ENCODE measurements at places on chromosomes 6 and 20.

DNA sequence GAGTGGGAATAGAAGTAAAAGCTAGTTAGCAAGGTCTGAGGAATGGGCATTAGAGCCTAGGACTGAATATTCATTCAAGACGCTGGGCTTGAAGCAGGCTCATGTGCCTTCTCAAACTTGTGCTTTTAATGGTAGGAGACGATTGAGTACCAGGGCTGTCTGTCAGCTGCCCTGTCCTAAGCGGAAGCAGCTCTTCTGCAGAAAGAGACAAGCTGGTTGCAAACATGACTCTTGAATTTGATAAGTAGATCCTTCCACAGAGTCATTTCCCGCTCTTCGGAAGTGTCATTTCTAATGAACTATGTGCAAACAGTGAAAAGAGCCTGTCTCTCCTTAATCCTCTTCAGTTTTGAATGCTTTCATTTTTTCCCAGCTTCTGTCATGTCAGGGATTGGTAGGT is 176.4 kb downstream of the TFAP2B start:
- no peak for DNase-seq

- no peak for DNase-seq
Observed at GRCh38 chr6:141925001-141925400, 207.7 kb upstream of the GJE1 start.

GRCh38 chr6:106360410-106360988 is at the start of gene CRYBG1:
TSS of gene CRYBG1 (plus strand) at chr6:106360717. CDS start at chr6:106360909, 192 bp downstream.
- DNase-seq = peak; percentile 29

- no peak for DNase-seq
Observed at GRCh38 chr6:53735896-53736295, 58.9 kb upstream of the LRRC1 start.

GRCh38 chr20:46000262-46000996 is 8.3 kb upstream of the MMP9 start:
- no peak for DNase-seq
